T-helper 1 cell (primary cell): ENCODE measurements at places on chromosomes 16 and 17.

GRCh38 chr17:28530250-28530649, 22.2 kb downstream of the UNC119 start:
- DNase-seq, result no peak

DNA sequence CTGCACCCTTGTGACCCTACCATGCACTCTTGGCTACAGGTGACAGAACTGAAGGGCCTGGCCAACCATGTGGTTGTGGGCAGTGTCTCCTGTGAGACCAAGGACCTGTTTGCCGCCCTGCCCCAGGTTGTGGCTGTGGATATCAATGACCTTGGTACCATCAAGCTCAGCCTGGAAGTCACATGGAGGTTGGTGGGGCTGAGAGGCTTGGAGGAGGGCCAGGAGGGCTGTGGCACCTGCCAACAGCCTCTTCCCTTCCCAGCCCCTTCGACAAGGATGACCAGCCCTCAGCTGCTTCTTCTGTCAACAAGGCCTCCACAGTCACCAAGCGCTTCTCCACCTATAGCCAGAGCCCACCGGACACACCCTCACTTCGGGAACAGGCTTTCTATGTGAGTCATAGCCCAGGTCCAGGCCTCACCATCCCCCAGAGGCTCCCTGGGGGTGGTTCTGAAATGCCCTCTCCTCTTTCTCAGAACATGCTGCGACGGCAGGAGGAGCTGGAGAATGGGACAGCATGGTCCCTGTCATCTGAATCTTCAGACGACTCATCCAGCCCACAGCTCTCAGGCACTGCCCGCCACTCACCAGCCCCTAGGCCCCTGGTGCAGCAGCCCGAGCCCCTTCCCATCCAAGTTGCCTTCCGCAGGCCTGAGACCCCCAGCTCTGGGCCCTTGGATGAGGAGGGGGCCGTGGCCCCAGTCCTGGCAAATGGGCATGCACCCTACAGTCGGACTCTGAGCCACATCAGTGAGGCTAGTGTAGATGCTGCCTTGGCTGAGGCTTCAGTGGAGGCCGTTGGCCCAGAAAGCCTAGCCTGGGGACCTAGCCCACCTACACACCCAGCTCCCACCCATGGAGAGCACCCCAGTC, 13.0 kb downstream of the RIPOR1 start:
- no peak for DNase-seq

GRCh38 chr17:33682599-33682998, 389.5 kb upstream of the ASIC2 start:
- no peak for DNase-seq

DNA sequence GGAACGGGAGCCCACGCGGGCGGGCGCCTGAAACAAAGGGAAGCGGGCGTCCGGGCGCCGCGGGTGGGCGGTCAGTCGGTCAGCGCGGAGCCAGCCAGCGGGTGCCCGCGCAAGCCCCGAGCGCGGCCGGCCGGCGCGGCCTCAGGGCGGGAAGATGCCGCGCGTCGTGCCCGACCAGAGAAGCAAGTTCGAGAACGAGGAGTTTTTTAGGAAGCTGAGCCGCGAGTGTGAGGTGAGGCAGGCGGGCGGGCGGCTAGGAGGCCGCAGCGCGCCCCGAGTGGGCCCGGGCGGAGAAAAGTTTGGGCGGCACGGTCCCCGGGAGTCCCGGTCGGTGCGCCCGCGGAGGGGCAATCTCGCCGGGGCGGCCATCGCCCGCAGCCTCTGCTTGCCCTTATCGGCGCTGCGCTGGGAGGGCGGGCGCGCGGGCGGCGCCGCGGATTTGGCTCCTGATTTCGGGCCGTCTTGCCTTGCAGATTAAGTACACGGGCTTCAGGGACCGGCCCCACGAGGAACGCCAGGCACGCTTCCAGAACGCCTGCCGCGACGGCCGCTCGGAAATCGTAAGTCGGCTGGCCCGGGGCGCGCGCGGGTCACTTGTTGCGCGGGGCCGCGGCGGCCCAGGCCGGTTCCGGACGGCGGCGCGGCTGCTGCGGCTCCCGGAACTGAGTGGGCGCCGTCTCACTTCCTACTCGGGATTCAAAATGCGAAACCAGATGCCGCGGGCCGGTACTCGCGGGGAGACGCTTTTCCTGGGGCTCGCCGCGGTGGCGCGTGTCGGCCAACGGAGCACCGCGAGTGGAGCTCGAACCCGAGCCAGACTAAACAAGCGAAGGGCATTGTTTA, 526 bp downstream of the CBFB start:
- peak; percentile 32 for DNase-seq

DNA sequence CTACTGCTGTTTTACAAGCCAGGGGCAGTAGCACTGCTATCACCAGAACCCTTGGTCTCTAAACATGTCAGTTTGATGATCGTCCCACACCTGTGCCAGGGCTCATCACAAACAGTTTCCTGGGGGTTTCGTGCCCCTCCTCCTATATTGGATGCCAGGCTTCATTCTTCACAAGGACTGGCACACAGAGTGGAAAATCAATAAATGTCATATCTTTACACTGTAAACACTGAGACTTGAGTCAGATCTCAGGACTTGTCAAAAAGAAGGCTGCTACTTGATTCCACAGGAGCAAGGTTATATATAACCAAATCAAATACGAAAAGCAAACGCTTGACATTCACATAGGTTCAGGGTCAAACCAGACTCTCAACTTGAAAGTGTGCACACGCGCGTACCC, 39.3 kb upstream of the CLEC18B start:
- no peak for DNase-seq

DNA sequence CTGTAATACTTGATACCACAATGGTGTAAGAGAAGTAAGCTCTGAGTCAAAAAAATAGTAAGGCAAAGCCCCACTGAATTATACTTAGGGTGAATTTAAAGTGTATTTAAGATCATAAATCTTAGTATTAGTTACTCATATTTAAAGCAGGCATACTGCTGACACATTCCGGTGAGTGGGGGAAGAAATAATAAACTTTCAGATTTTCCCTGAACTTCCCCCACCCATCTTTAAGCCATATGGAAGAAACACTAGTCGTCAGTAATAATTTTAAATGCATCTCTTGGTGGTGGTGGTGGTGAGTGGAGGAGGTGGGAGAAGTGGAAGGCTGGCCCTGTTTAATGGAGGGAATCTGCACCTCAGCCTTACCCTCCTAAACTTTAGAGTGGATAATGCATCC, 20.5 kb downstream of the MPHOSPH6 start:
- DNase-seq, result no peak

DNA sequence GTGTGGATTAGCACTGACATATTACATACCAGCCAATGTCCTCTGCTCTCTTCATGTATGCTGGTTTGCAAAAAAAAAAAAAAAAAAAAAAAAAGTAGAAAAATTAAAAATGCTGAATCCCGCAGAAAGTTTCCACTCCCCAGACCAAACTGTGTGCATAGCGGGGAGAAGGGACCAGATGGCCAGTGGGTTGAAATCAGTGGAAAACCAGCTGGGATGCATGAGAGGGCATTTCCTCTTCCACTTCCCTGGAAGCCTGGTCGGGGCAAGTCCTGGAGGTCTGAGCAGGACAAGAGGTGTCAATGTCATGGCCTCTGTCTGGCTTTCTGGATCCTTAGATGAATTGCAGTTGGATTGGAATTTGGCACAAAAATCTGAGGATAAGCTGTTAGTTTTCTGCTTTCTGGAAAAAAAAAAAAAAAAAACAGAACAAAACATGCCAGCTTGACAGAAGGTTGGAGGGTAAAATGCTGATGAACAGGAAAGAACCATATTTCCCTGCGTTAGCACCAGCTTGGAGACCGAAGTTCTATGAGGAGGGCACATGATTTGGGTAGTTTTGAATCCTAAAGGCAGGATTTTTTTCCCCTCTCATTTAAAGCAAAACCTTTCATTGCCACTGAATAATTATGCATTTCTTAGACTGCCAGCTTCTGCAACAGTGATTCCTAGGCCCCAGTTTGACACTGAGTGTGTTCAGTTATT, 941.5 kb upstream of the EEF2KMT start:
- DNase-seq, result no peak

GRCh38 chr17:34579017-34579946, at the start of gene TMEM132E:
Gene TMEM132E (plus strand): TSS chr17:34579582. CDS start chr17:34581077, 1,495 bp downstream.
- DNase-seq, result no peak

DNA sequence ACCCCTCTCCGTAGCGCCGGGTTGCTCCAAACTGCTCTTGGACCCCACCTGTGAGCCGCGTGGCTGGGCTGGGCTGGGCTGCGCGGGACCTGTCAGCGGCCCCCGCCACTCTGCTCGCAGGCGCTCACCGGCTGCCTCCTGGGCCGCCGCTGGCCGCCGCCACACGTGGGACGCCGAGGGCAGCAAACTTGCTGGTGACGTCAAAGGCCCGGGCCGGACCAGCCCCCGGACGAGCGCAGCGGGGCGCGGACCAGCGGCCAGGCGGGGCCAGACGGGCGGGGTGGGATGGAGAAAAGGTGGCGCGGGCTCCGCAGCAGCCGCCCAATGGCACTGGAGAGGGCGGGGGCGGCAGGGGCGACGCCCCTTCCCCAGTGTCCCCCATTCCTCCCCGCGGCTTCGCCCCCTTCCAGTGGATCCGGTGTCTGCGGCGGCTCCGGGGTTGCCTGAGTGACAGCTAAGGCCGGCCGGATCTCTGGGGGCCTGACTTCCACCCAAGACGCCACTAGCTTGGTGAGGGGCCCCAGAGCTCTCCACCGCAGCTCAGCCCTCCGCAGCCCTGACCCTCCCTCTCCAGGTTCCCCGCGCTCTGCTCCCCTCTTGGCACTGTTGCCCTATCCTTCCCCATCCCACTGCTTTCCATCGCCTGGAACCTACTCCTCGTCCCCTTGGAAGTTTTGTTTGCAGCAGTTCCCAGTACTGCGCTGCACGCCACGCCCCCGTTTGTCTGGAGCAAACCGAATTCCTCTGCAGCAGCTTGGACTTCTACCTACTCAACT, at the start of gene HS3ST3A1:
HS3ST3A1 (minus strand) TSS at position 154 of the 776 bp plus-strand sequence. CDS start 800 bp downstream, outside the sequence.
- DNase-seq, result no peak

GRCh38 chr16:4944333-4945281, 7.7 kb upstream of the PPL start:
- DNase-seq, result no peak

- DNase-seq, result no peak
These were observed 84.4 kb upstream of the XYLT1 start for GRCh38 chr16:17555176-17555575.

DNA sequence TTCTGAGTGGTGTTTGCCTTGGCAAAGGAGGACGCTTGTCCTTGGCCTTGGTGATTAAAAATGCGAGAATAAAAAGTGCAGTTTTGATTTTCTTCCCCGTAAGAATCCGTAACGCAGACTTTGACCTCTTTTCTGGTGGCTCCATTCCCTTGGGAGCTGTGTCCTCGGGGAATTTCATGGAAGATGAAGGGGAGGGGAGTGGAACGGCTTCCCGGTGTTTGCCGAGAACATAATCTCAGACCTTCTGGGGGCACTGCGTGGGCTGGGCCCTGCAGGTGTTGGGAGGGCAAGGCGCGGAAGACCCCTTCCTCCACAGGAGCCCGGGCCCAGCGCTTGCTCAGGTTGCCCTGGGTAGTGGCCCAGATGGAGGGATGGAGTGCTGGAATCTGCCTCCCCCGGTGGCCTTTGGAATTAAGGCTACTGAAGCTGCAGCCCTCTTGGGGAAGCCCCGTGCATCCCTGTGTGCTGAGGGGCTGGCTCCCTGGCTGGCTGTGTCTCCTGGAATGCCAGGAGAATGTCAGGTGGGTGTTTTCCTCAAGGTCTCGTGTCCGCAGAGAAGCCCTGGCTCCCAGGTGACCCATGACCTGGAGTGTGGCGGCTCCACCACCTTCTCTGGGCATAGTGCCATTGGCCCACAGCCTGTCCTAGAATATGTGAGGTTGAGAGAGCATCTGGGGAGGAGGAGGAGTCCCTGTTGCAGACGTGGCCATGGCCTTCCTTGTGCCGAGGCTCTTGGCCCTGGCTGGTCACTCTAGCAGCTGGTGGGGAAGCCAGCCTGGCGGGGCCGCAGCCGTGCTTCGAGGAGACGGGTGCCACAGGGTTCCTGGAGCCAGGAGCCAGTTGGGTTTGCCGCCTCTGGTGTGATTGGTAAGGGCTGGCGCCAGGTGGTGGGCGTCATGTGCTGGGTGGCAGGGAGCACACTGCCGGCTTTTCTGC, 3.1 kb downstream of the BAIAP2 start:
- DNase-seq, result no peak

GRCh38 chr16:84279881-84280280, 14.8 kb upstream of the WFDC1 start:
- no peak for DNase-seq
